ENCODE measurements at places on chromosomes 6 and 20.

DNA sequence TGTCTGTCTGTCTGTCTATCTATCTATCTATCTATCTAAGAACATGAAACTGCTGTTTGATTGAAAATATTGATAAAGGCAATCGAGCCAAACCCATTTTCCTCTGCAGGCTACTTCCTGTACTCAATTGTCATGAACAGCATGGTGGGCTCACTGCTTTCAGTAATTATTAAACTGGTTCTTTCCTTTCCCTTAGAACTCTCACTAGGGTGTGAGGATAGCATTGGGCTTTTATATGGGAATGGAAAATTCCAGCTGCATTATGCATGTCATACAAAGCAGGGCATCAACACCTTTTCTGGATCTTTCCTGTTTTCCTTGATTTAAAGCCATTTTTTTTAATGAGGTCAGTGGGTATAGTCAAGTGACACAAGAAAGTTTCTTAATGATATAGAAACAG, 161.0 kb upstream of the SYNCRIP start:
- DNase-seq: no peak

GRCh38 chr6:68637071-68637470, 2.0 kb downstream of the ADGRB3 start:
- no peak for DNase-seq

DNA sequence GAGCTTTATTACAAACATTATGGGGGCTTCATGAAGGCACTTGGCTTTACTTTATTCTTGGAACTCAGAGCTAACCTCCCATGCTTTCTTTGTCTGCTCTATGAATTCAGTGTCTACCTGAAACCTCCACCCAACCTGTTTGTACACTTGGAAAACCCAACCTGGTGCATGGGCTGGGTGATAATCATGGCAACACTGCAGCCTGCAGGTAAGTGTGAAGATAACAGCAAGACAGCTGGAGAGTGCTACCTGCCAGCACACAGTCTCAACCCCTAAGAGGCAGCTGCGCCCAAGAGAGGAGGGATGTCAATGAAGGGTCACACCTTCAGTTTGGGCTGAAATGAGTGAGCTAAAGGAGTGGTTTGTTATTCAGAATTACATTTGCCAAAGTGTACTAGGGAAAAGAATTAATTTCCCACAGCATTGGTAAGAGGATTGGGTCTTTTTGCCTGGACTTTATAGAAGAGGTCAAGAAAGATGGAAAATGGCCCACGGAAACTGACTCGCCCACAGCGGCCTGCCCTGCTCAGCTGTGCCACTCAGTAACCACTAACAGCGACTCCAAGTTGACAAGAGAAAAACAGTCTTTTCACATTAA, 24.4 kb downstream of the FOXQ1 start:
- DNase-seq: no peak

DNA sequence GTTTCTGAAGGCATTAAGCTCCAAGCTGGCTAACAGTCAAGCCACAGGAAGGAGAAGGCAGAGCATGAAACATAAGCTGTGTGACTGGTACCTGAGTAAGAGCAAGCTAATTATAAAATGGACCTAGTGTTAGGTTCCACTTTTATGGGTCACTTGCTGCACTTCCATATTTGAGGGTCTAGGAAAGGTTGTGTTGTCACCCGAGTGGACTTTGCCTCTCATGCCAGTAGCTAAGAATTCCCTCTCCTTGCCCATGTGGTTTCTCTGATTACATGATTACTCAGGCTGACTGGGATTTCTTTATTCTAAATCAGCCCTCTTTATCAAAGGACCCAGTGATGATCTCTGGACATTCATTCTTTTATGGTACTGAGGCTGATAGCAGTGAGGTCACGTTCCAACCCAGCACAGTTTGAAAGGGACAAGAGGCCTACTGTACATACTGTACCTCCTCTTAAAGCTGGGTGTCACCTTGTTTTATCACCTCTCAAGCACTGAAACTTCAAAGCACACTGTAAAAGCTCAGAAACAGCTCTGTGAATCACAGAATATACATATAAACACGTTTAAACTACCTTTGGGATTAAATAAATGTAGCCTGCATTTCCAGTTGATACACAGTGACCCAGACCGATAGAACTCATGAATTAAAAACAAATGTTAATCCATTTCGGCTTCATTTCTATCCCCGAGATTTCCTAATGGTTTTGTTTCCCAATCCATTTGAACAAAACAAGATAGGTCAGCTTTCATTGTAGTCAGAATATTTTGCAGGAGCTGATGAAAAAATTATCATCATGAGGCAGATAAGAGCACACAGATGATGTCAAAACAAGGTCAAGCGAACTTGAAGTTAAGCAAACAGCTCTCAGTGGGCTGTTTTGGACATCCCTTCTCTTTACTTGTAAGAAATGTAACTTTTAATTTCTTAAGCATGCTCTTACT, 96.5 kb downstream of the ALDH8A1 start:
- no peak for DNase-seq

- no peak for DNase-seq
Measured at GRCh38 chr6:42610416-42610815, 46.6 kb downstream of the UBR2 start.

- DNase-seq: no peak
Measured at GRCh38 chr20:32141465-32141980, 32.0 kb downstream of the TM9SF4 start.

DNA sequence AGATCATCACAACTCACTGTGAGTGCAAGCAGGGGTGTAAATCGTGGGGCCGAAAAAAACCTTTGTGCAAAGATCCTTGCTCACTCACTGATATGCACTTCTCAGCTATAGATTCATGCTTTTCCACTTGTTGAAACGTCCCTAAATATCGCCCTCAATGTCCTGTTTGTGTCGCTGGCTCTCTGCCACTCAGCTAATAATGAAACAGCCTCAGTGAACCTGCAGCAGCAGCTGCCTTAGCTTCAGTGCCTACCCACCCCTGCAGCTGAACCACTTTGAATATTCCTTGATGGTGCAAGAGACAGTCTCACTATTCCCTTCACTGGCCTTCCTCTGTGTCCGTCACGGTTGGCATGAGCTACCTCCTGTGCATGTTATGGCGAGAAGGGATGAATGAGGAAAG, 128.9 kb upstream of the NAA20 start:
- no peak for DNase-seq

Data from naive thymus-derived CD8-positive, alpha-beta T cell (primary cell).